ENCODE measurements at places on chromosomes 6 and 20.

GRCh38 chr6:158041370-158041769 lies 59.7 kb downstream of the SYNJ2 start:
- DNase-seq, result no peak

DNA sequence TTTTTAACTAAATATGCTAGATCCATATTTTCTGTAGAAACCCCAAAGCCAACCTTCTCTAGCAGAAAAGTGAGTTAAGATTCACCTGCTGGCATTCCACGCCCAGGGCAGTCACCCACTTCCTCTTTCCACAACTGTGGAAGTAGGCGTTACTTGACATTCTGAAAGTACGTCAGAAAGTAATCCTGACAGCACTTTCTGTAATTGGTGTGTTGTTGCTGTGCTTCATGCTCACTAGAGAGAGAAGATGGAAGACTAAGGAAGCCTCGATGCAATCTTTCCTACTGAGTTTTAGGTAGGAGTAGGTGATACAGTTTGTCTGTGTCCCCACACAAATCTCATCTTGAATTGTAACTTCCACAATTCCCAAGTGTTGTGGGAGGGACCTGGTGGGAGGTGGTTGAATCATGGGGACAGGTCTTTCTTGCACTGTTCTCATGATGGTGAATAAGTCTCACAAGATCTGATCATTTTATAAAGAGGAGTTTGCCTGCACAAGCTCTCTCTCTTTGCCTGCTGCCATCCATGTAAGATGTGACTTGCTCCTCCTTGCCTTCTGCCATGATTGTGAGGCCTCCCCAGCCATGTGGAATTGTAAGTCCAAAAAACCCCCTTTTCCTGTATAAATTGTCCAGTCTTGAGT lies 101.1 kb downstream of the MAP3K7 start:
- DNase-seq, result no peak

DNA sequence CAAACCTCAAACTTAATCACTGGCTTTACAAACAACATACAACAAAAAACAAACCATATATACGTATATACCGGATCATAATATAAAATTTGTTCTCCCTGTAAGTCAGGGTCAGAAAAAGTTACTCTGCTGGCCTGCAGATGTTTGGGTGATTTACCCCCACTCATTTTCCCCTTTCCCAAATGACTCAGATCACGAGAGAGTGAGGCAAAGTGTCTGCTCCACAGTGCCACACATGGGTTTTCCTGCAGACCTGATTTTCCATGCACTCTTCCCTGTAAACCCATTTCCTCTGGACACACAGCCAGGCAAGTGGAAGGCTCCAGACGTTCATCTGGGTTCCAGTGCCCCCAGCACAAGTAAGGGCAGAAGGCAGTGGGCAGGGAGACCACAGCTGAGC lies 23.5 kb downstream of the GFOD1 start:
- DNase-seq, result no peak

GRCh38 chr20:42472198-42472597 lies 717.5 kb downstream of the PTPRT start:
- no peak for DNase-seq
